ENCODE measurements at places on chromosomes 1 and 21. TPM values are rescaled to one million over a fixed set of nuclear protein-coding genes. Genes with fewer than 3 reads are reported as not detected.
A peak's percentile ranks its signal among the peaks of the same experiment; 100 is the strongest.

- H3K36me3 ChIP-seq: no peaks in the 10 kb centered on the region
- no peak overlapping the region for H3K4me3 ChIP-seq
- no peaks in the 10 kb centered on the region for H3K4me1 ChIP-seq
- no peak for DNase-seq
These were observed 16.2 kb upstream of the KPRP start for GRCh38 chr1:152741656-152742055.

The SELP gene
- 6.0 TPM for total RNA-seq

GRCh38 chr1:18512883-18513282 lies 32.2 kb downstream of the KLHDC7A start:
- no peaks in the 10 kb centered on the region for H3K36me3 ChIP-seq
- no peaks in the 10 kb centered on the region for H3K4me1 ChIP-seq
- H3K27me3 ChIP-seq: no peaks in the 10 kb centered on the region
- no peak overlapping the region for H3K4me3 ChIP-seq

The OR4F16 gene
- total RNA-seq: not detected

The ACTA1 gene
- not detected for total RNA-seq

GRCh38 chr1:211259638-211260126 lies 516 bp downstream of the RCOR3 start:
- H3K36me3 ChIP-seq: no peaks in the 10 kb centered on the region
- peak overlapping the region; percentile 95 for H3K4me3 ChIP-seq
- H3K27ac ChIP-seq: peak overlapping the region; percentile 99

- H3K4me3 ChIP-seq: no peak overlapping the region
- no peak for DNase-seq
- no peaks in the 10 kb centered on the region for H3K27me3 ChIP-seq
- H3K4me1 ChIP-seq: peaks cover 10% of the 10 kb centered on the region
These were observed 14.8 kb downstream of the EDN2 start for GRCh38 chr1:41469706-41470105.

GRCh38 chr1:33222381-33222780 lies 33.9 kb upstream of the ZNF362 start:
- DNase-seq: no peak
- no peaks in the 10 kb centered on the region for H3K27me3 ChIP-seq
- no peak overlapping the region for H3K4me3 ChIP-seq
- H3K4me1 ChIP-seq: peaks cover 10% of the 10 kb centered on the region

GRCh38 chr1:158644449-158644848 lies 39.4 kb downstream of the OR10Z1 start:
- H3K4me3 ChIP-seq: no peak overlapping the region
- DNase-seq: no peak
- no peaks in the 10 kb centered on the region for H3K36me3 ChIP-seq
- no peaks in the 10 kb centered on the region for H3K4me1 ChIP-seq
- no peaks in the 10 kb centered on the region for H3K27me3 ChIP-seq

GRCh38 chr1:202315576-202316168 lies 26.1 kb downstream of the UBE2T start:
- no peak overlapping the region for H3K4me3 ChIP-seq
- H3K4me1 ChIP-seq: peaks cover 5% of the 10 kb centered on the region
- no peak for DNase-seq
- no peaks in the 10 kb centered on the region for H3K36me3 ChIP-seq

DNA sequence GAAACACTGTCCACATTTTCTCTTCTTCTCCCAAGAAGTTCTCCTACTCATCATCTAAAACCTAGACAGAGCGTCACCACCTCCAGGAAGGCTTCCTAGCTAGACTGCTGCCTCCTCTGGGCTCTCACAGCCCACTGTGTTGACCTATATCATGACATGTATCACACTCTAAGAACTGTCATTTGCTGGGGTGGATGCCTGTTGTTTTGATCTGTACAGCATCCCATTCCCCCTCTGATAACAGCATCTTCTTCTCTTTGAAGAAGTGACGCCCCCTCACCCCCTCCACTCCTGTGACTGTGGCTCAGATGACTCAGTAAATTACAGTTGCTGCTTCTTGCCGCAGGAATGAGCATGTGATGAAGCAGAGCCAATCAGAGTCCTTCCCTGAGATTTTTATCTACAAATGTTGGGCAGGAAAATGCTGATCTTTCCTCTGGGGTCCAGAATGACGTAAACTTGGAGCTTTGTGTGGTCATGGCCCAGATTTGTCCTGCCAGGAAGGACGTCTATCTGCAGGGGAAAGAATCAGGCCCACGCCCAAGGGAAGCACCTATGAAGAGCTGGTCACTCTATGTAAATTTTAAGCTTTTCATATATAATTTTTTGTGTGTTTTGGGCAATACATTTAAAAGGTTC lies 28.0 kb upstream of the FOXO6 start:
- no peaks in the 10 kb centered on the region for H3K27me3 ChIP-seq
- no peak overlapping the region for H3K27ac ChIP-seq
- no peaks in the 10 kb centered on the region for H3K36me3 ChIP-seq
- no peak overlapping the region for H3K4me3 ChIP-seq
- no peak for DNase-seq

DNA sequence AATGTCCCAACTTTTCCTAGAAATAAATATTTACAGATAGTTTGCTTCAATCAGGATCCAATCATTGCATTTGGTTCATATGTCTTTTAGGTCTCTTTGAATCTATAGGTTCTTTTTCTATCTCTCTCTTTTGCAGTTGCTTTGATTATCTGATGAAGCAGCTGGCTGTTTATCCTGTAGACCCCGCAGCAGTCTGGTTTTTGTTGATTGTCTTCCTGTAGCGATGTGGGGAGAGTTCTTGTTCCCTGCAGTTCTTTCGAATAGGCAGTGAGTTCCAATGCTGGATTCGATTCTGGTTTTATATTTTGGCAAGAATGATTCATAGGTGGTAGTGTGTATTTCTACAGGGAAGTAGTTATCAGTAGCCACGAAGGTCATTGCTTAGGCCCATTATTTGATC lies 7.4 kb upstream of the MIXL1 start:
- H3K36me3 ChIP-seq: no peaks in the 10 kb centered on the region
- H3K27ac ChIP-seq: no peak overlapping the region
- no peak overlapping the region for H3K4me3 ChIP-seq
- DNase-seq: no peak
- no peaks in the 10 kb centered on the region for H3K27me3 ChIP-seq
- H3K4me1 ChIP-seq: no peaks in the 10 kb centered on the region

The LDLRAD2 gene
- not detected for total RNA-seq

Data from upper lobe of left lung (tissue), 6 donors.